ENCODE measurements at places on chromosomes 2 and 18.

GRCh38 chr18:79587226-79587741 lies 92.3 kb upstream of the CTDP1 start:
- no peak for DNase-seq

DNA sequence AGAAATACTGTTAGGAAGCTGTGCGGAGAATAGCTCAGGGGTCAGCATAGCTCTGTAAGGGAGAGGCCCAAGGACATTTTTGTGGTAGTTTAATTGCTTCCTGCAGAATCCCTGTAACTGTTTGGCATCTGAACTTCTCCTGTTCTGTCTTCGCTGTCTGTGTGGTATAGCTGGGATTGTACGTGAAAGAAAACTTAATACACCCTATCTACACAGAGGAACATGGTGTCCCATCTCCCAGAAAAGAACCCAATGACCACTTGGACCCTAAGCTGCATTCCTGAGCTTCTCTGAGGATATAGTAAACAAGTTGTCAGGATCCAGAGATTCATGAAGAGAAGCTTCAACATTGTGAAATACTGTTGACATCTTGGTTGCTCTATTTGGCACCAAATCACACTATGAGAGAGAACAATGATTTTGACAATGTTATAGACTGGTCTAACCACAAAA lies 81.3 kb downstream of the CDC42EP3 start:
- DNase-seq, result peak; percentile 43

GRCh38 chr2:96108541-96109360 lies 7.6 kb downstream of the ADRA2B start:
- no peak for DNase-seq

- no peak for DNase-seq
Observed at GRCh38 chr18:3839581-3839981, 389.6 kb downstream of the TGIF1 start.

DNA sequence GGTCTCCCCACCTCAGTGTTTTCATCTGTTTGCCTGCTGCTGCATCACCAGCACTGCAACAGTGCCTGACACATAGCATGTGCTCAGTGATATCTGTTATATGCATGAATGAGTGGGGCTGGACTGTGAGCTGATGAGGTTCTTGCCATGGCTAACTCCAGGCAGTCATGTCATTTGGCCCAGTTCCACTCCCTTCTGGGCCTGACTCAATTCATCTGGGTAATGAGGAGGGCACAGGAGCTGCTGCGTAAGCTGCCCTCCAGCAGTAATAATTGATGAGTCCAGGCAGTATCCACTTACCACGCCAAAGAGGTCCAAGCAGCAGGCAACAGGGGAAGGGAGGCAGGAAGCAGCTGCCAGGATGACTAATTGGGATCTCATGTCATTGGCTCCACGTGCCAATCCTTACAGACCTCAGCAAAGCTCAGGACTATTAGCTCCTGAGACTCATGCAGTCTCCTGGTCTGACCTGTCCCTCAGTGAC lies 34.1 kb upstream of the MAT2A start:
- DNase-seq, result peak; percentile 22

- no peak for DNase-seq
Observed at GRCh38 chr2:184598002-184598315, 370 bp upstream of the ZNF804A start.

GRCh38 chr2:186410802-186411201 lies 75.3 kb upstream of the ZC3H15 start:
- no peak for DNase-seq

GRCh38 chr2:231928481-231928880 lies 2.3 kb upstream of the NPPC start:
- DNase-seq, result no peak

DNA sequence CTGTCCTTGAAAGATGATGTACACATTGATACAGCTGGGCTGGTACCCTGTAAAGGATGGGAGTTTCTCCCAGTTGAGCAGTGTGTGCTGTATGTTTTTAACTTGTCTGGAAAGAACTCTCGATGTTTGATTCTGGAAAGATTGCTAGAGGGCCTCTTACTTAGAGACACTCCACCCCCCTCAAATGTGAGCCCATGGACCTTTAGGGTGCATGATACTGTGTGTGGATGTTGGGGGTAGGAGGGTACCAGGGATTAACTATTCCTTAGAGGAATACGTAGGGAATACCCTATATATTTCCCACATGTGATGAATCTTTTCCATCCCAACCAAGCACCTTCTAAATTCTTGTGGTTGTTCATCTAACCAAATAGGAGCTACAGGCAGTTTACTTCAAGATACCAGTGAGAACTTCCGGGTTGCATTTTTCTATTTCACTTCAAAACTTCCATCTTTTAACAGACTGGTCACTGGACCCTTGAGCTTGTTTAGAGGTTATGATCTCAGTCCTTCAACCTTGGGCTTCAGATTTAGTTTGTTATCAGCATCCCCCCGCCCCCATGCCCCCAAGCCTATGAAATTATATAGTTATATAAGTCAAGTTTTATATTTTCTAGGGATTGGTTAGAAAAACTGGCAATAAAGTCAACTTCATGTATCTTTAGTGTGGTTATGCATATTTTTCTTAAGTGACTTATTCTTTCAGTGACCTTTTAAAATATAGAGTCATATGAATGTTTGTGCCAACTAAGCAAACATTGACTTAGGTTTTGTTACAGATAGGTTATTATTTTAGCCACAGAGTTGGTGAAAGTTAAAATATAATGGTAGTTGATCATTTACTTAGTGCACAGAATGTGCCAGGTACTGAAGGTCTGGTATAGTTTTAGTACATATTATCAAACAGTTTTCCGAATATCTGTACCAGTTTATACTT lies 18.2 kb downstream of the AFTPH start:
- peak; percentile 20 for DNase-seq

DNA sequence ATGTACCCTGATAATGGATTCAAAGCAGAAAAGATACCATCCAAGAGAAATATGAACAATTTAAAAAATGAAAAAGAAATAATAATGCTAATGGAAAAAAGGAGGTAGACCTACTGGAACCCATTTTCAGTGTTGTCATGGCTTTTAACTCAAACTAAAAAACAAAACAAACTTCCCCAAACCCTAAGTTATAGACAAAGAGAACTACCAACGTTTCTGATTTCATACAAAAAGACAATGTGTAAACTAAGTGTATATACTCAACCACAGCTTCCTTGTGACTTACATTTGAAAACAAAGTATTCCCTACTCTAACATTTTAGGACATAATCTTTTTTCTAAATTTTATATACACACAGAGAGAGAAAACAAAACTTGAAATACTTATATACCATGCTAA lies 45.9 kb downstream of the ACVR1 start:
- no peak for DNase-seq

- no peak for DNase-seq
Observed at GRCh38 chr2:137369106-137369505, 595.2 kb upstream of the HNMT start.

DNA sequence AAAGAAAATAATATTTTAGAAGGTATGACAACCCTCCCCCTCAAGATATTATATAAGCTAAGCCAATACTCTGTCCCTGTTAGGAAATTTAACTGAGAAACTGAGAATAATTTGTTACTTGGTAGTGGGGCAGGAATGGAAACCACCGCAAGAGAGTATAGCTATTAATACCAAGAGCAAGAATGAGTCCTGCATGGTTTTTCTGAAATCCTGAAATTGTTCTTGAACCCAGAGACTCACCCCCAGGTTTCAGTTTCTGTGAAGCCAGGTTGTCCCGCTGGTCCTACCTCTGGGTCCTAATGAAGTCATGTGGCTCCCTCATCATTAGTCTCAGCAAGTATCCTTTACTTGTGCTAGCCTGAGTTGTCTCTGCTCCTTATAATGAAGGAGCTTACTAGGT lies 671.0 kb upstream of the ACVR2A start:
- no peak for DNase-seq

GRCh38 chr2:221975151-221975550 lies 323.6 kb downstream of the PAX3 start:
- DNase-seq, result no peak

GRCh38 chr2:234135750-234136221 lies 85.3 kb downstream of the SPP2 start:
- DNase-seq, result peak; percentile 87

- no peak for DNase-seq
Observed at GRCh38 chr2:170006587-170007325, 171.2 kb upstream of the MYO3B start.

DNA sequence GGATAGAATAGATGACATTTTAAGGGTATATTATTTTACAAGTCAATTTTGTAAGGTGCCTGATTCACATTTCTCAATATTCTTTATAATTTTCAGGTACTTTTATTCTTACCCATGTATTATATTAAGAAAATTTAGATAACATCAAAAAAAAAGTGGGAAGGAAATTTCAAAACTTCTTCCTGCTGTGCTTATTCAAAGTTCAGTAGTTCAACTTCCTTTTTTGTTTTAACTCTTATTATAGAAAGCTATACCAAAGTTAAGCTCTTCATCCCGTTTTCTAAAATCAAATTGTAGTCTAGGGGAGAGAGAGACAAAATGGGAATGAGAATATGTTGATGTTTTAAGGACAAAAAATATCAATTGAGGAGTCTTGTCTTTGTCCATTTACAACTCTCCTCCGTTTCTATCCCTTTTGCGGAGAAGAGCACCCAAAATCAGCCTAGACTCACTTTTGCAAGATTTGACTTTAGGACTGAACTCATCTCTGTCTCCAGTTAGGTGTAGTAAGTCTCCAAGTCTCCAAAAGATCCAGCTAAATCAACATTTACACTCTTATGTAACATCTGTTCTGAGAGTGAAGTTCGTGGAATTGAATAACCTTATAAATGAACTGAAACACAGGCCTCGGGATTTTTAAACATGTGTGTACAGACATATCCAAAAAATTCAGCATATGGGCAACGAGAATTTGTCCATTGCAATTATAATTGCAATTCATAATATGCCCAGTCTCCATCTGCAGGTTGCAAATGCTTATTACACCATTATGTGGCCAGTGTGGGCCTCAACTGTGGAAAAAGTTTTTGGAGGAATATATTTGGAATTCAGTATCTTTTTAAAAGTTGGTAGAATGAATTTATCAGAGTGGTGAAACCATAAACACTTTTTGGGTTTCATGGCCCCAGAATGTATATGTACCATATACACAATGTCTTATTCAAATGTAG lies 23.9 kb downstream of the FAM124B start:
- DNase-seq, result no peak

DNA sequence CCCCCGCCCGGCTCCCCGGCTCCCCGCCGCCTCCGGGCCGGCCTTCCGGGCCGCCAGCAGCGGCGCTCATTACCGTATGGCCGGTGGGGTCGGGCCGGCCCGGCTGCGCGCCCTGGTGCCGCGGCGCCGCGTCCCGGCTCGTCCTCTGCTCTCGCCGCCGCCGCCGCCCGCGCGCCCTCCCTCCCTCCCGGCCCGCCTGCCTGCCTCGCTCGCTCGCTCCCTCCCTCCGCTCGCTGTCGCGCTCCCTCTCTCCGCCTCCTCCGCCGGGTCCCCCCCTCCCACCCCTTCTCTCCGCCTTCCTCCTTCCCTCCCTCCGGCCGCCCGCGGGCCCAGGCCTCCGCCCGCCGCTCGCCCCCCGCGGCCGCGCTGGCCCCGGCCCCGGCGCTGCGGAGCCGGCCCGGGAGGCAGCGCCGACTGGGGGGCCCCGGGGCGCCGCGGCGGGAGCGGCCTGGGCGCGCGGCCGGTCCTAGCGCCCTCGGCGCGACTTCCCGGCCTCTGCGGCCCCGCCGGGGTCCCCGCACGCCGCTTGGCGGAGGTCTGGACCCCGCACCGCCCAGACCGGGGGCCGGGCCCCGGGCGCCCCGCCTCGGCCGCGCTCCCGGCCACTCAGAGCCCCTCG lies at the start of gene DNMT3A:
Gene DNMT3A, minus strand, starts transcription at position 173 of the 619 bp plus-strand sequence. CDS start 27,941 bp downstream, outside the sequence.
- peak; percentile 24 for DNase-seq

- no peak for DNase-seq
Observed at GRCh38 chr2:142190805-142191204, 60.0 kb upstream of the LRP1B start.

DNA sequence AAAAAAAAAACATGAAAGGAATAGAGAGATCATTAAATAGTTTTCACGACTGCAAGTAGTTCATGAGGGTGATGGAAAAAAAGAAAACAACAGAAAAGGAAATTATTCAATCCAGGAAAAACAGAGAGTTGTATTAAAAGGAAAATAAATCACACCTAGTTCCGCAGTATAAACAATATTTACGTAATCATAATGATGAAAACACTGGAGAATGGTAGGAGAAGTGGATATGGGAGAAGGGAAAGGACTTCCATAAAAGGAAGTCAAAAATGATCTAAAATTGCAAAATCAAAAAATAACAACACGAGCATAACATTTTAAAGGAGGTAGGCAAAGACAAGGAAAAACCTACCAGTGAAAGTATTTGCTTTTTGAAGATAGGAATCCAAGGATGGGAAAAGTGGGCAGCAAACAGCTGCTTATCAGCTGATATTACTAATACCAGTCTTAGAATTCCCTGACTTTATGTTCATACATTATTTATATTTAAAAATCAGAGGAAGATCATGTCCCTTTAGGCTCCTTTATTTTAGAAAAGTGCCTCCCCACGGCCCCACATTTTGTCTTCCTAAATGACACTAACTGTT lies 160.8 kb downstream of the NBAS start:
- DNase-seq, result no peak

DNA sequence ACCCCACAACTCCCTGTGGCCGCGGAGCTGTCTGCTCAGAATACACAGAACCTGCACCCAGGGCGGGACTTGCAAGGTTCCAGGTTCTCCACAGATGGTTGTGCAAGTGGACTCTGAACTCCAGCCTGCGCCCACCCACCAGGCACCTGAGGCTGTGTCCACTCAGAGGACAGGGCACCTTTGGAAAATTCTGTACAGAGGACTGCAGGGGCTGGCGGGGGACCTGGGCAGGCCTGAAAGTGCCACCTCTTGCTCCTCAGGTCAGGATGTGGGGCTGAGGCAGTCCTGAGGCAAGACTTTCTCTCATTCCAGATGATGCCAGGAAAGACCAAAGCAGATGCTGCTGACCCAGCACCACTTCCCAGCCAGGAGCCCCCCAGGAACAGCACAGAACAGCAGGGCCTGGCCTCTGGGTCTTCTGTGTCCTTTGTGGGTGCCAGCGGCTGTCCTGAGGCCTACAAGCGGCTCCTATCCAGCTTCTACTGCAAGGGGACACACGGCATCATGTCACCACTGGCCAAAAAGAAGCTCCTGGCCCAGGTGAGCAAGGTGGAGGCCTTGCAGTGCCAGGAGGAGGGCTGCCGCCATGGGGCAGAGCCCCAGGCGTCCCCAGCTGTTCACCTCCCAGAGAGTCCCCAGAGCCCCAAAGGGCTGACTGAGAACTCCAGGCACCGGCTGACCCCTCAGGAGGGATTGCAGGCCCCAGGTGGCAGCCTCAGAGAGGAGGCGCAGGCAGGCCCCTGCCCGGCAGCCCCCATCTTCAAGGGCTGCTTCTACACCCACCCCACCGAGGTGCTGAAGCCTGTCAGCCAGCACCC lies 14.4 kb downstream of the ARID5A start:
- DNase-seq, result no peak
